ENCODE measurements at places on chromosomes 13 and 19.
A peak's percentile ranks its signal among the peaks of the same experiment; 100 is the strongest.

- peak; percentile 29 for DNase-seq
These were observed 880 bp downstream of the FGF9 start for GRCh38 chr13:21671620-21672286.

DNA sequence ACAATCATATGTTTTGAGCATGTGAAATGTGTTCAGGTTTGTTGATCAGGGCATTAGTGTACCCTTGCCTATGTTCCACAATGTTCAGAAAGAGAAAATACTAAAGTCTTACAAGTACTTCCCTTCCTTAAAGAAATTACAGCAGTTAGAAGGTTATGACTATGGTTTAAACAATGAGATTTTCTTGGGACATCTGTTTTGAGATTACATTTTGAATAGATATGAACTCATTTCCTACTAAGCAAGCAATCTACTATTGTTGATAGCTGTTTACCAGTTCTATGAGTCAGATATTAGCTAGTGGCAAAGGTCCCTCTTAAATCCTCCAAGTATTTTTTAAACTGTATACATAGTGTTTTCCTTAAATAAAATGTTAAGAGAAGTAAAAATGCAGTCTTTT, 241.3 kb downstream of the DACH1 start:
- DNase-seq, result no peak

DNA sequence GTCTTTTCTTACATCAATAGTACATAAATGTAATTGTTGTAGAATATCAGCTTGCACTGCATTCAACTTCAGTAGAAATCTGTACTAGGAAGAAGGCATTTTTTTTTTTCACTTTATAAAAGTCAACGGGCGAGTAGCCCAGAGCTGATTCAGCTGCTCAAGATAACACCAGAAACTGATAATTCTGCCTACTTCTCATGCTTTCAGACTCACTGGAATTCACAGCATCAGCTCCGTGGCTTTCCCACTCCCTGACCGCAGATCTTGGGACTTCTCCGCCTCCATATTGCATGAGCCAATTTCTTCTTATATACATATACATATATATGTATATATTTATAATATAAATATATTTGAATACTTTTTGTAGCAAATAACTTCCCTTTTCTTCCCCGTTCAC, 263.1 kb upstream of the RXFP2 start:
- DNase-seq, result no peak

DNA sequence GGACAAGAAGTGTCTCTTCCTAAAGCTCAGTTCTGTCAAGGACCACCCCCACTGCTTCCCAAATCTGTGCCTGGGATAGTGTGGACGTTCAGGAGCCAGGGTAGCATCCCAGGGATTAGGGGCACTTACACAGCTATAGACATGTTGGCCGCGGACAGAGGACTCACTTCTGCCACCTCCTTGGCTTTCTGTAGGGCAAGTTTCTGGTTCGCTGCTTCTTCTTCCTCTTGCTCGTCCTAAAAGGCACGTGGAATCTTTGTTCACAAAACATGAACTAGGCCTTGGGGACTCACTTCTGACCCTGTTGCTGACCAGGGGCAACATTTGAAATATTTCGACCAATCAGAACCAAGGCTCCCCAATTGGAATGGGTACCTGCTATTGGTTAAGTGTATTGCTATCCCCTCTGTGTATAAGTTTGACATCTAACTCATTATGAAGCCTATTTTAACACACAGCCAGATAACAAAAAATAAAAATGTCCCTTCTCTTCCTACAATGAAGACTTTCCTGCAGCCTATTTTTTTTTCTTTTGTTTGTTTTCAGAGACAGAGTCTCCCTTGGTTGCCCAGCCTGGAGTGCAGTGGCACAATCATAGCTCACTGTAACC, 150.3 kb downstream of the IER2 start:
- no peak for DNase-seq

GRCh38 chr19:50998686-50999085, 2.7 kb downstream of the KLK8 start:
- DNase-seq, result no peak

GRCh38 chr13:108705031-108705430, 75.6 kb downstream of the MYO16 start:
- DNase-seq, result no peak

DNA sequence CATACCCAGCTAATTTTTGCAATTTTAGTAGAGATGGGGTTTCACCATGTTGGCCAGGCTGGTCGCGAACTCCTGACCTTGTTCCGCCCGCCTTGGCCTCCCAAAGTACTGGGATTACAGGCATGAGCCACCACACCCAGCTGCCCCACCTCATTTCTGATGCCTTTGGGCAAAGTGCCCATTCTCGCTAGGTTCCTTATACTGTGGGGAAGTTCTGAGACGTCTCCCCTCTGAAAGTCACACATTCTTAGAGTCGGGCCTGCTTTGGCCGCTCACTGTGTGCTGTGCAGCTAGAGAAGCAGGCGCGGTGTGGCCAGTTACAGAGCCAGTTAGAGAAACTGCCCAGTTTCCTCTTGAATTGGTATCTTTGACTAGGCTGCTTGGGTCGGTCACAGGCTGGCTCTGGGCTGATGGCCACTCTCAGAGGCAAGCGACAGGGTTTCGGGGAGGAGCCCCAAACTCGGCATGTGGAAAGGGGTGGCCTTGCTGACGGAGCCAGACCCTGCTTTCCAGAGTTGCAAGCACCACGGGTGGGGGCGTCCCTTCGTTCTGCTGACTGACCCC, 18.0 kb downstream of the PRAM1 start:
- no peak for DNase-seq

DNA sequence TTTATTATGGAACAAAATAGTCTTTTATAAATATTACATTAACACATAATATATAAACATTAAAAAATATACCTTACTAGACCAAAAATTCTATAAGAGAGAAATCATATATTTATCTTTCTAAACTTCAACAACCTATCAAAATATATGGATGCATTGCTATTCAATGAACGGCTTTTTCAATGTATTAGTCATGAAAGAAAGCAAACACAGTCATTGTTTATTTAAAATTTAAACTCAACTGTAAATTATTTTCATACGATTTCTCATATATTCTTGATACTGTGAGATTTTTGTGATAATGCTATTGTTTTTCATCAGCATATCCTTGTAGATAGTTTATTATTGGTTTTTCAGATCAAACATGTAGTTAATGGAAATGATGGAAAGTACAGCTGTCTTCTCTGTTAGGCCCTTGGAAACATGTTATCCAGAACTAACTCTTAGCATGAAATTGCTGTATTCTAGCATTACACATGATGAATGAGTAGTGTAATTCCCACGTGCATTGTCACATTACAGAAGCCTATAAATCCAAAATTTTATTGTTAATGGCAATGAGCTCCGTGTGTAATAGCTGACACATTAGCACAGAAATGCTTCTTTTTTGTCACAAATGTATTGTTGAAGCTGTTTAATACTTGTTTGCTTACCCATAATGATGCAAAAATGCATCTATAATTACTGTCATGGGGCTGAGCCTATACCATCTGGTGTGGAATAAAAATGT, 1639.9 kb downstream of the SLITRK5 start:
- DNase-seq, result no peak

GRCh38 chr19:11027381-11027780, 61.9 kb upstream of the LDLR start:
- no peak for DNase-seq

DNA sequence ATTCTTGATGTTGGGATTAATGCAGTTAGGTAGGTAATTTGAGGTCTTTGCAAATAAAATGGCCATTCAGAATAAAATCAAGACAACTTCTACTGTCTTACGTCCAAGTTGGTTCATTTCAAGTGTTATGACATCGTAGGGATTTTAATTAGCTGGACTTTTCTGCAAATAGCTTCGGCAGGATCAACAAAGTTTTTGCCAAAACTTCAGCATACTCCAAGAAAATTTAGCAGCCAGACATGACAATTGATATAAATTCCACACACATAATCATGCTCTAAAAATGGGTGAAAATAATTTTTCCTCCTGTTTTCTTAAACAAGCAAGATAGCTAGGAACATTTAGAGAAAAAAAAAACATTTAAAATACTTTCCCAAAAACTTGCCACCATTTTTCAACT, 158.8 kb downstream of the RGCC start:
- no peak for DNase-seq

DNA sequence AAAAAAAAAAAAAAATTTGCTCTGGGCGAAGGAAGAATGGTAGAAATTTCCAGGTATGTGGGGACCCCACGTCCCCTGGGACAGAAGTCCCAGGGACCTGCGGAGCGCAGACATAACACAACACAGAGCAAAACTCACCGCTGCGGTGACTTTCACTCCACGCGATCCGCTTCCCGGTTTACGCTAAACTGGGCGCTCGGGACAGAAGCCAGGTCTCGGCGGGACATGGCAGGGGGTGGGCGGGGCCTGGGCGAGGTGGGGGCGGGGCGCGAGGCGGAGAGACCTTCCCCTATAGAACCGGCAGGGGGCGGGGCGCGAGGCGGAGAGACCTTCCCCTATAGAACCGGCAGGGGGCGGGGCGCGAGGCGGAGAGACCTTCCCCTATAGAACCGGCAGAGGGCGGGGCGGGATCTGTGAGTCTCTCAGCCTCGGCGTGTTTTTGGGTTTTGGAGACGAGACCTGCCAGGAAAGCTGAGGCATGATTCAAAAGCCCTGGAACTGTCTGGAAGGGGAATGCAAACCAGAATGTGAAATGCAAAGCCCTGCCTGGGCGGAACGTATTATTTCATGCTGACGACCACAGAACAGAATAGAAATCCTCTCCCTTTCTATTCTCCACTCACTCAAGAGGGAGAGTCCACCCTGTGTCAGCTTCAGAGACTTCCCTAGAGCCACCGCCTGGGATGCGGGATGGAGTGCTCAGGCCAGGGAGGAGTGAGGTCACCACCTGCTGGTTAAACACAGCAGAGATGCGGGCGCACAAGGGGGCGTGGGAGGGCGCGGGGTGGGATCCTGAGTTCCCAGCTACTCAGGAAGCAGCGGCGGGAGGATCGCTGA, 20.2 kb upstream of the ERVV-1 start:
- DNase-seq, result peak; percentile 77

DNA sequence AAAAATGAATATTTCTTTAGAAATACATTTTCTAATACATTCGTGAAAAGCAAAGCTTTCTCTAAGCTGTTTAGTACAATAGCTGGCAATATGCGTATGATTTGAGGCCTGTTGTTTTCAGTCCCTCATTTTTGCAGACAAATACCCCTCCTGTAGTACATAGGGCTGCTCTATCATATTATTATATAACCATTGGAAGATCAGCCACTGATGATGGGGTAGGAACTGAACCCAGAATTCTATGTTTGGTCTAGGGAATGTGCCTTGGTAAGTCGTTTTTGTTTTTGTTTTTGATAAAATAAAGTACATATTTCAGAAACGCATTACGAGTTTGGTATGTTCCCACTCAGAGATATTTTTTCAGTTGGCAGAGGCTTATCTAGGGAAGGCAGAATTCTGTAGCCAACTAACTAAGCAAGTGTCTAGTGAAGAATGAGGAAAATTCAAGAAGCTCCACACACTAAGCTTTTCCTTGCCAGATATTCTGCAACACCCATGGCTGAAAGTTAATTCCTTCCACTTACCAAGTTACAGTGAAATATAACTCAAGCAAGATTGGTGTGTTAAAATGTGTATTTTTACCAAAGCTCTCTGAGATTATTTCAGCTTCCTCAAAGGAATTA, 656.9 kb upstream of the MIR17HG start:
- DNase-seq, result no peak

- DNase-seq, result no peak
These were observed 106.3 kb downstream of the FGF9 start for GRCh38 chr13:21777166-21777565.

DNA sequence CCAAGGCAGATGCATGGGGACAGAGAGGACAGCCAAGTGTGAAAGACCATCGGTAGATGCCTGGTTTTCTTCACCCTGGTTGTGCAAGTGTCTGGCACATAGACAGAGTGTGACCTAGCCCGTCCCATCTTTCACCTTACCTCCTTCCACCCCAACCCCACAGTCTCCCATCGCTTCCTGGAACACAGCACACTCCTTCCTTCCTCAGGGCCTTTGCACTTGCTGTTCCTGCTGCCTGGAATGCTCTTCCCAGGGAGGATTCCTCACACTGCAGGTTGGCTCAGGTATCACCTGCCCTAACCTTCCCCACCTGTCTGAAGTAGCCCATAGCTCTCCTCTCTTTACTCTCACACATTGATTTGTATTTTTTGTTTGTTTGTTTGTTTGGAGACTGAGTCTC, 3.0 kb downstream of the FIZ1 start:
- DNase-seq, result no peak

- no peak for DNase-seq
These were observed 6.1 kb upstream of the UPF3A start for GRCh38 chr13:114275304-114275703.

DNA sequence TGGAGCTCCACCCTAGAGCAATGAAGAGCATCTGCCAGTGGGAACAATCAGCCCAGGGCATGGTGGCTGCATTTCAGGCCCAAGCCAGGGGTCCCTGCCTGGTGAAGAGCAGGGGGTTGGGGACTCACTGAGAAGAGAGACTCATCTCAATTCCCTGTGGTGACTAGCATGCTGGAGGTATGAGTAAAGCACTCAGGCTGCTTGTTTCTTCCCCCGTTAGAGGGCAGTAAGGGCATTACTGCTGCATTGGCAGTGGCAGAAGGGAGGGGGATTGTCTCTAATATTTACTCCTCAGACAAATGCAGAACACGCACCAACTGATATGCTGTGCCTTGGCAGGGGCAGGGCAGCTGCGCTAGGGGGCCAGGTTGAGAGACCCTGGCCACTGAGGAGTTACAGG, 329.1 kb downstream of the SLITRK5 start:
- no peak for DNase-seq

DNA sequence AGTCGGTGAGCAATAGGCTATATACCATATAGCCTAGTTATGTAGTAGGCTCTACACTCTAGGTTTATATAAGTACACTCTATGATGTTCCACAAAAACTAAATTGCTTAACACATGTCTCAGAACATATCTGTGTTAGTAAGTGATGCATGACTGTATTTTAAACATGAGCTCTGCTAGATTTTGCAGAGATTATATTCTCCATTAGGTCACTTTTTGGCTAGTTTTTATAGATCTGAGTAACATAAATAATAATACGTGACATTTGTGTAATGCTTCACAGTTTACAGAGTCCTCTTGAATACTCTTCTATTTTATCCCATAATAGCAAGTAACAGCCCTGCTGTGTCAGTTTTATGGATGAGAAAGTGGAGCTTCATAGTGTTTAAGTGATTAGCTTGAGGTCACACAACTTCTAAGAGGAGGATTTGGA, 47.8 kb downstream of the NDFIP2 start:
- DNase-seq, result no peak

- DNase-seq, result no peak
These were observed 14.3 kb downstream of the MRPS12 start for GRCh38 chr19:38944981-38945506.

GRCh38 chr19:57914531-57914930, 1.9 kb downstream of the ZNF417 start:
- no peak for DNase-seq

GRCh38 chr13:95378603-95379002, 77.4 kb upstream of the ABCC4 start:
- no peak for DNase-seq

GRCh38 chr13:42107421-42107820, 59.0 kb downstream of the DGKH start:
- no peak for DNase-seq

- no peak for DNase-seq
These were observed 16.2 kb downstream of the LAIR2 start for GRCh38 chr19:54518844-54519243.

- no peak for DNase-seq
These were observed 74.6 kb downstream of the SHISA2 start for GRCh38 chr13:25977216-25977615.
